ENCODE measurements at places on chromosomes 16 and 17. TPM values are rescaled to one million over a fixed set of nuclear protein-coding genes. Genes with fewer than 3 reads are reported as not detected.

Gene EPN3
- 7.5 TPM for total RNA-seq

Gene TBC1D24
- total RNA-seq: 20.4 TPM

Gene AGRP
- total RNA-seq: not detected

Gene RTN4RL1
- total RNA-seq: 1.8 TPM

Gene KRTAP9-4
- total RNA-seq: not detected

Gene CCL8
- total RNA-seq: 0.51 TPM
